ENCODE measurements at places on chromosomes 3 and 15. TPM values are rescaled to one million over a fixed set of nuclear protein-coding genes. Genes with fewer than 3 reads are reported as not detected.

The ECT2 gene
- 21.8 TPM for total RNA-seq

- peak; percentile 90 for DNase-seq
- no peaks in the 10 kb centered on the region for H3K36me3 ChIP-seq
- no peaks in the 10 kb centered on the region for H3K27me3 ChIP-seq
- H3K4me3 ChIP-seq, result peak overlapping the region; percentile 15
- peak overlapping the region; percentile 50 for H3K27ac ChIP-seq
These were observed 404.6 kb upstream of the C2CD4B start for GRCh38 chr15:62569460-62570404.

DNA sequence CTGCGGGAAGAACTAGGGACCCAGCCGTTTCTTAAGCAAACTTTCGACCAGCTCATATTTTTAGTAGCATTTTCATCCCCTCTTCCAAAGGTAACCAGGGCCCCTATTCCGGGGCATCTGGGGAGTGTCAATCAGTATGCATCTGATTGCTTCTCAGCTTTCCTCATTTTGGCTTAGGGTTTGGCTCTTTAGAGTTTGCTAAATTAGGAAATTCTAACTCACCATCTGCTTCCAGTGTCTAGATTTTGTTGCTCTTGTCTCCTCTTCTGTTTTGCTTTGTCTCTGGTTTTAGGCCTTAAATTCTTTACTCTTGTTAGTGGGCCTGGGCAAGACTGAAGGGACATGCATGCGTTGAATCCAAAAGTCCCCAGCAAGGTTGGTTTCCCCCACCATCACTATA lies 9.6 kb upstream of the ABTB1 start:
- DNase-seq, result no peak
- H3K36me3 ChIP-seq, result no peaks in the 10 kb centered on the region
- H3K27me3 ChIP-seq, result peaks cover 2% of the 10 kb centered on the region
- no peak overlapping the region for H3K4me3 ChIP-seq

- H3K4me3 ChIP-seq, result no peak overlapping the region
- H3K36me3 ChIP-seq, result no peaks in the 10 kb centered on the region
- H3K27ac ChIP-seq, result no peak overlapping the region
- no peaks in the 10 kb centered on the region for H3K27me3 ChIP-seq
These were observed 111.8 kb upstream of the MBNL1 start for GRCh38 chr3:152156880-152157279.

DNA sequence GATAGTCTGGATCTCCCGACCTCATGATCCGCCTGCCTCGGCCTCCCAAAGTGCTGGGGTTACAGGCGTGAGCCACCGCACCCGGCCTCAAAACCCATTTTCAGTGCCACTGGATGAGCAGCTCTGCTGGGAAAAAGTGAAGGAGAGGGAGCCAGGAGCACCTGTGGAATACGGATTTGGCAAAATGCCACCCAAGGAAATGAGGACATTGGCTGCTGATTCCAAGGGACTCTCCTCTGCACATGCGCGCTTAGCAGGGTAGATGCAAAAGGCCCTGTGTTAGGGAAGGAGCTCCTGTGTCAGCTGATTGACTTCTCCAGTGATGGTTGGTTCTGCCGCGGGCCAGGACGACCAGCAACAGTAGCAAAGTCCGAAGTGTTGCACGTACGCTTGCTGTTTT lies 43.4 kb upstream of the IGF1R start:
- no peak for DNase-seq
- H3K36me3 ChIP-seq, result no peaks in the 10 kb centered on the region
- H3K27ac ChIP-seq, result no peak overlapping the region
- H3K4me3 ChIP-seq, result no peak overlapping the region

DNA sequence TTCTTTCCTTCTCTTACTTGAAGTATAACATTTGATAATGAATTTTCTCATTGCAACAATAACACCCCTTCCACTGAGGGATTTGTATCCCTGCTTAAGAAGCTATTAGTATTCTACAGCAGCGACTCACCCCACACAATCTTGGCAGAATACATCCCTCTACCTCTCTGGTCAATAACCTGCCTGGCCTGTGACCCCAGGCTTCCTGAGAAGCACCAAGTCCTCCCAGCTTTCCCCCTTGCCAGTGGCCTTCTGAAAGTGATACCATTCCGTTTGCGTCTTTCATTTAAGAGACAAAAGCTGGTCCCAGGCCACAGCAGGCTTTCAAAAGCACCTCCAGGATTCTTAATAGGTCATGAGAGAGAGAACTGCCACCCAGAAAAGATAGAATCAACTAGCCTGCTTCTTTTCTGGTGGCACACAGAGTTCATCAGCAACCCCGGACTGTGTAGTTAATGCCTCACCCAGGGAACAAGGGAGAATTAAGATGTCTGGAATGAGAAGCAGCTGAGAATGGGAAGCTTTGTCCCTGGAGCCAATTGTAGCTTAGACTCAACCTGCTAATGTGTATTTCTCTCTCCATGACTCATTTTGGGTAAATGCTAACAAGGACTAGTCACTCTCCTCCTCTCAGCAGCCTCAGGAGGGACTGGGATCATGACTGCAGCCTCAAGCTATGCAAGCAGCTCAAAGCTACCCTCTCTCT lies 101.0 kb upstream of the CPNE4 start:
- H3K27me3 ChIP-seq, result no peaks in the 10 kb centered on the region
- peak; percentile 92 for DNase-seq
- peaks cover 24% of the 10 kb centered on the region for H3K4me1 ChIP-seq
- peak overlapping the region; percentile 97 for H3K27ac ChIP-seq
- no peaks in the 10 kb centered on the region for H3K36me3 ChIP-seq
- peak overlapping the region; percentile 65 for H3K4me3 ChIP-seq

DNA sequence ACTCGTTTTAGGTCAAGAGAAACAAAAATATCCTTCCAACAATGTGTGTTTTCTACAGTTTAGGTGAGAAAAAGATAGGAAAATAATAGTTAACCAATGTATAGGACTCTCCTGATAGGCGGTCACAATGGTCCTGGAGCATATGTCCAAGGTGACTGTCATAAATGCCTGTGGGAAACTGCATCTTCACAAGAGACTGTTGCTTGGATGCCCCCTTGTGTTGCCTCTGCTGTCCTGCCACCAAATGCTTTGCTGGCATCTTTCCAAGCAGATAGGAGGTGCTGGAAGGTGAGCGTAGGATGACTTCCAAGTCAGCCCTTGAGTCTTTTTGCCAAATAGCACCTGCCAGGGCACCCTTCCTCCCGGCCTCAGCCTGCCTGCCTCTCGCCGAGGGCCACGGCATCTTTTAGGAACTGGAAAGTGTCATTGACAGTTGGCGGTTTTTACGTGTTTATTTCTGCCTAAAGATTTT lies 24.1 kb upstream of the SACM1L start:
- H3K36me3 ChIP-seq, result peaks cover 15% of the 10 kb centered on the region
- peak overlapping the region; percentile 15 for H3K27ac ChIP-seq
- peaks cover 48% of the 10 kb centered on the region for H3K4me1 ChIP-seq
- no peak for DNase-seq
- H3K4me3 ChIP-seq, result peak overlapping the region; percentile 62

The MCF2L2 gene
- under 0.01 TPM for total RNA-seq

DNA sequence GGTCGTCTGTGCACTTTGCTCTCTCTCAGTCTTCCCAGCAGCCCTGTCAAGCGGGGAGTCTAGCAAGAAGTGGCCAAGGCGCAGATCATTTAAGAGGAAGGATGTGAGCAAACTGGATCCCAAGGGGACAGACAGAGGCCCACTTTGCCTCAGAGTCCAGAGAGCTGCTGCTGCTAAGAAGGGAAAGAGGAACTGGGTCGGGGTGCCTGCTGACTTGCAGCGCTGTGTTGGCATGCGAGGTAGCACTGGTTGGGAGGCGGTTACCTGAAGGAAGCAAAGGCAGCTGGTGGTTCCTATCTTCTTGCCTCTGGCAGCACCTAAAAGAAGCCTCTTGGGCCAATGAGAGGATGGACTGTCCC lies 28.1 kb downstream of the SMAD3 start:
- H3K36me3 ChIP-seq, result peaks cover 66% of the 10 kb centered on the region
- H3K27ac ChIP-seq, result peak overlapping the region; percentile 90
- H3K4me3 ChIP-seq, result no peak overlapping the region
- no peak for DNase-seq

DNA sequence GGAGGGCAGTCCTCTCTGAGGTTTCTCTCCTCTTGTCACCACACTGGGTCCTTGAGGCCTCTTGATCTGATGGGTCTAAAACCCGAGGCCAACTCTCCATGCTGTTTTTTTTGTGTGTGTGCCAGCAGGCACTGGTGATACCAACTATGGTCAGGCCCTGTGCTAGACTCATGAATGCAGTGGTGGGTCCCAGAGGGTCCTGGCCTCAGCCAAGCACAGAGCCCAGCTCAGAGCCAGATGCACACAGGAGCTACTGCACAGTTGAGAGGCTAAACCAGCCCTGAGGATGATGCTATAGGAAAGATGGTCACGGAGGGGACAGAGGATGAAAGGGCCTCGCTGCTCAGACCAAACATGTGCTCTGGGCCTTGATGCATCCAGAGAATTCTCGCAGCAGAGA lies 33.5 kb downstream of the RAB6B start:
- H3K36me3 ChIP-seq, result no peaks in the 10 kb centered on the region
- H3K27me3 ChIP-seq, result peaks cover 7% of the 10 kb centered on the region
- no peaks in the 10 kb centered on the region for H3K4me1 ChIP-seq

DNA sequence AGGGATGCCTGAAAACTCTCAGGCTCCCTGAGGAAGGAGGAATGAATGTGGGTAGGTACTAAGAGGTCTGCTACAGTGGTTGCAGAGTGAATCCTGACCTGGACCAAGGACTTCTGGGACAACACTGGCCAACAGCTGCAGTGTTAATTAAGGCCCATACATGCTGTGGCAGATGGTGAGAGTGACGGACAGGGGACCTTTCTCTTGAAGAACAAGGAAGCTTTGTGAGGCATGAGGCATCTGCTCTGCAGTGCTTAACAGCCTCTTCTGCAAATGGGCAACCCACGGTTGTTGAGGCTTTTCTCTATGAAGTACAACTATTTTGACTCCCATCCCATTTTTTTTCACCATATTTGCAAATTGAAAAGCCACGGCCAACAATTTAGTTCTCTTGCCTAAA lies 26.6 kb upstream of the ACAN start:
- H3K4me1 ChIP-seq, result no peaks in the 10 kb centered on the region
- H3K36me3 ChIP-seq, result no peaks in the 10 kb centered on the region
- H3K4me3 ChIP-seq, result no peak overlapping the region

The XCR1 gene
- total RNA-seq, result not detected

DNA sequence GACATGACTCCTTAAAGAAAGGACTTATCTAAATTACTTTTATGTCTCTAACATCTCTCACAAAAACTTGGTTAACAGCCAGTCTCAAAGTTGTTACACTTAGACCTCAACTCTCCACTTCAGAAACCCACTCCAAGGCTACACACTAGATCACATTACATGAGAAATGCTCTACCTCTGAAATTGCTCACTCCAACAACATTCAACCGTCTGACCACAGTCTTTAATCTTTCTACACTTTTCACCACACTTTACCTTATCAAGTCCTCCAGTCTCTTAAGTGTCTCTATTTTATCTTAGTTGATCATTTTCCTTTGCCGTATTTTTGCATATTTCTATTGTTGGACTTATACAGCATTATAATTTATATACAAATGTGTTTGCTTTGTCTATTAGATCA lies 5.8 kb downstream of the SLC12A6 start:
- H3K36me3 ChIP-seq, result no peaks in the 10 kb centered on the region
- no peak overlapping the region for H3K27ac ChIP-seq
- DNase-seq, result no peak
- no peak overlapping the region for H3K4me3 ChIP-seq

DNA sequence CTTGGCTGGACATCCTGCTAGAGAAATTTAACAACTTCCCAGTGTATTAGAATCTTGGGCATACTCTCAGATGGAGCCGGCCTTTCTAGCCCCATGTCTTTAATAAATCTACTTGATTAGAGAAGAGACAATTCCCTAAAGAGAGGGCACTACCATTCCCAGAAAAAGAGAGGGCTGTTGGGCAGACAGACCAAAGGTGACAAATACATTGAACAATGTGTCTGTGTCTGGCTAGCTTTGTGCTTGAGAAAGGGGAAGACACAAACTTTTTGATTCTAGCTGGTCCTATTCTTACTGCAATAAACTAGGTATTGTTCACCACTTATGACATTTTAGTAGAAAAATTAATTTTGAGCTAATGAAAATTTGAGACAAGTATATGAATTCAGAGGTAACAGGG lies 57.7 kb downstream of the DUT start:
- no peak for DNase-seq
- H3K4me1 ChIP-seq, result peaks cover 48% of the 10 kb centered on the region
- H3K36me3 ChIP-seq, result no peaks in the 10 kb centered on the region
- no peak overlapping the region for H3K4me3 ChIP-seq

The PSTPIP1 gene
- total RNA-seq, result not detected

- no peaks in the 10 kb centered on the region for H3K36me3 ChIP-seq
- H3K4me3 ChIP-seq, result no peak overlapping the region
These were observed 218.9 kb downstream of the CDIN1 start for GRCh38 chr15:36798366-36798765.

The ERICH6 gene
- total RNA-seq, result under 0.01 TPM

DNA sequence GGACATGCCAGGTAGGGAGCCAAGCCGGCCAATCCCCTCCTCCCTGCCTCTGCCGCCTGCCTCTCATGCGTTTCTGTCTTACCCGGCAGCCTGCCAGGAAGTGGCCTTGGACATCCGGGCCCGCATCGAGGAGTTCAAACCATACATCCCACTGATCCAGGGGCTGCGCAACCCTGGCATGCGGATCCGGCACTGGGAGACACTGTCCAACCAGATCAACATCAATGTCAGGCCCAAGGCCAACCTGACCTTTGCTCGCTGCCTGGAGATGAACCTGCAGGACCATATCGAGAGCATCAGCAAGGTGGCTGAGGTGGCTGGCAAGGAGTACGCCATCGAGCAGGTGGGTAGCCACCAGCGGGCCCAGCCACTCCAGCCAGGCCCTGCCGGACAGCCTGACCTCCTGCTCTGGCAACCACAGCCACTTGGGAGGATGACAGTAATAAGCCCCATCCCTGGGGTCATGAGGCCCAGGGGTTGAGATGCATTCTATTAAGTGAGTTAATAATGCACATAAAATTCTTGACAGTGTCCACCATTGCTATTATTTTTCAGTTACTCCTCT lies 37.3 kb downstream of the DNAH1 start:
- H3K4me3 ChIP-seq, result no peak overlapping the region
- no peaks in the 10 kb centered on the region for H3K27me3 ChIP-seq
- H3K4me1 ChIP-seq, result no peaks in the 10 kb centered on the region
- H3K36me3 ChIP-seq, result no peaks in the 10 kb centered on the region
- DNase-seq, result peak; percentile 77
- no peak overlapping the region for H3K27ac ChIP-seq

DNA sequence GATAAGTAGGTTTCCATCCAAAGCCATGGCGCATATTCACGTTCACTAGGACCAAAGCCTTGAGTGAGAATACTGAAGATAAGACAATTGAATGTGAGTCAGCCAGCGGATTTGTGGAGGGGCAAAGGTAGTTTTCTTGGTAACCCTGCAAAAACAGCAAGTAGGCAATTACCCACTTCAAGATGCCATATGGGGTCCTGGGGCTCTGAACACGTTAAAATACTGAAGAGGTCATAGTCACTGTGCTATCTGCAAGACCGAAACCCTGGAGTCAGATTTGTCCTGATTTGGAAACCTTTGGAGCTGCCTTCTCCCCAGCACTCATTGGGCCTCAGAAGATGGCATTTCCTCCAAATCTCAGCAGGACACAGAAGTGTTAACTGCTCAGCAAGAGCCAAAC lies 646.9 kb upstream of the LMCD1 start:
- H3K4me1 ChIP-seq, result no peaks in the 10 kb centered on the region
- H3K4me3 ChIP-seq, result no peak overlapping the region
- H3K27ac ChIP-seq, result no peak overlapping the region
- no peaks in the 10 kb centered on the region for H3K36me3 ChIP-seq
- no peaks in the 10 kb centered on the region for H3K27me3 ChIP-seq
- no peak for DNase-seq

GRCh38 chr3:135649361-135649760 lies 316.2 kb upstream of the PPP2R3A start:
- no peaks in the 10 kb centered on the region for H3K27me3 ChIP-seq
- DNase-seq, result no peak
- H3K4me1 ChIP-seq, result no peaks in the 10 kb centered on the region
